ENCODE measurements at places on chromosomes 2 and 18.
A peak's percentile ranks its signal among the peaks of the same experiment; 100 is the strongest.

DNA sequence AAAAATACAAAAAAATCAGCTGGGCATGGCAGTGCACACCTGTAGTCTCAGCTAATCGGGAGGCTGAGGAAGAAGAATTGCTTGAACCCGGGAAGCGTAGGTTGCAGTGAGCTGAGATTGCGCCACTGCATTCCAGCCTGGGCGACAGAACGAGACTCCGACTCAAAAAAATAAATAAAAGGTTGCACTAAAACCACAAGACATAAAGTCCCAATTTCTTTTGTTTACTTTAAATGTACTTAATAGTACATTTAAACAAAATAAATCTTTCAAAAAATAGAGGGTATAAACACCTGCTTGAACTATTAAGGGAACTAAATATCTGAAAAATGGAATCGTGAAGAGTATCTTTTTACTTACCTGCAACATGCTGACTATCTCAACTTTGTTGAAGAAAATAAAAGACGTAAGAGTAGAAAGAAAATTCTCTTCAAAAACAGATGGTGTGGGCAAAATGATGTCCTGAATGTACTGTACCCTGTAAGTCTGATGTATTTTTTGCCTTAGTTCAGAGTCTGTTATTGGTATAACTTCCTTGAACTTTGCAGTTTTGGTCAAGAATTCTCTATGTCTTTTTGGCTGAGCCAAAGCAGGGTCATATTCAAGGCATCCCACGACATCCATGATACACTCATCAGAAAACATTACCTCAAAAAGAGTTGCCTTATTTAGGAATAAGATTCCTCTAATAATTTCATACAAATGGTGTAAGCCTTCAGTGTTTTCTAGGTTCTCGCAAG is 19.2 kb downstream of the PPP4R3B start:
- no peak for DNase-seq

GRCh38 chr2:5995832-5996231 is 303.6 kb downstream of the SOX11 start:
- no peak for DNase-seq

DNA sequence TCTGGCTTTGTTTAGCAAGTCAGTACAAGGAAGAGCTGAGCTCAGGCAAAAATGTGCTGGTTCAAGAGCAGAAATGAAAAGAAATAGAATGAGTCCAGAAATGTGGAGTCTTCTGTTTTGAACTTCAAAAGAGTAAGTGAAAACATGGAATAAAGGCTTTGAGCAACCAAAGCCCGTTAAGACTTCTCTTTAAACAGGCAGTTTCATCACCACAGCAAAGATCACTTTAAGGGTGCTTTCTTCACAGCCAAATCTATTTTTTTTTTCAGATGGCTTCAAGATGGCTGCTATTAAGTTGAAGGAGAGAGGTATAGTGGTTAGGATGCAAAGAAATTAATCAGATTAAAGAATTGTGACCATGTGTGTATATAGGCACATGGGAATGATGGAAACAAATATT is 2.0 kb upstream of the CHRNA1 start:
- no peak for DNase-seq

DNA sequence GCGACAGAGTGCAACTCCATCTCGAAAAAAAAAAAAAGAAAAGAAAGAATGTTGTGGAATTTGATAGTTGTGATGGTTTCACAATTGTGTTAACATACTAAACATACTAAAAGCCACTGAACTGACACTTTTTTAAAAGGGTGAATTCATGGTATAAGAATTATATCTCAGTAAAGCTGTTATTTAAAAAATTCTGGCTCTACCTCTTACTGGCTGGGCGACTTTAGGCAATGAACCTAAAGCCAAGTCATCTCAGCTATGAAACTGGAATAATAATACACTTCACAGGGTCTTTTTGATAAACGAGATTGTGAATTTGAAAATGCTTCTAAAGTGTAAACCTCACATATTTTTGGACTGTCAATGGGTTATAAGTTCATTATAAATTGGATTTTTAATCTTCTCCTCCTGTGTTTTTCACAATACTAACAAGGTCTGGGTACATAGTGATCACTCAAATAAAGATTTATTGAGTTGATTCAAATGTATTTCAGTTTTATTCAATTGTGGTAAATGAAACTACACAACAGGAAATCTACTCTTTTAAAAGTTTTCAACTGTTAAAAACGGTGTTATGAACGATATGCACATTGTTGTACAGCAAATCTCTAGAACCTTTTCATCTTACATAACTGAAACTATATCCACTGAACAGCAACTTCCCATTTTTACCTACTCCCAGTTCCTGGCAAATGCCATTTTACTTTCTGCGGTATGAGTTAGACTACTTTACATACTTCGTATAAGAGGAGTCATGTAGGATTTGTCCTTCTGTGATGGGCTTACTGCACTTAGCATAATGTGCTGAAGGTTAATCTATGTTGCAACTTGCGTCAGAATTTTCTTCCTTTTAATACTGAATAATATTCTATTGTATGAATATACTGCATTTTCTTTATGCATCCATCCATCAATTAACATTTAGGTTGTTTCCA is 43.0 kb upstream of the GTF2A1L start:
- DNase-seq = no peak

- no peak for DNase-seq
Measured at GRCh38 chr2:96970910-96971309, 15.5 kb downstream of the FAM178B start.

DNA sequence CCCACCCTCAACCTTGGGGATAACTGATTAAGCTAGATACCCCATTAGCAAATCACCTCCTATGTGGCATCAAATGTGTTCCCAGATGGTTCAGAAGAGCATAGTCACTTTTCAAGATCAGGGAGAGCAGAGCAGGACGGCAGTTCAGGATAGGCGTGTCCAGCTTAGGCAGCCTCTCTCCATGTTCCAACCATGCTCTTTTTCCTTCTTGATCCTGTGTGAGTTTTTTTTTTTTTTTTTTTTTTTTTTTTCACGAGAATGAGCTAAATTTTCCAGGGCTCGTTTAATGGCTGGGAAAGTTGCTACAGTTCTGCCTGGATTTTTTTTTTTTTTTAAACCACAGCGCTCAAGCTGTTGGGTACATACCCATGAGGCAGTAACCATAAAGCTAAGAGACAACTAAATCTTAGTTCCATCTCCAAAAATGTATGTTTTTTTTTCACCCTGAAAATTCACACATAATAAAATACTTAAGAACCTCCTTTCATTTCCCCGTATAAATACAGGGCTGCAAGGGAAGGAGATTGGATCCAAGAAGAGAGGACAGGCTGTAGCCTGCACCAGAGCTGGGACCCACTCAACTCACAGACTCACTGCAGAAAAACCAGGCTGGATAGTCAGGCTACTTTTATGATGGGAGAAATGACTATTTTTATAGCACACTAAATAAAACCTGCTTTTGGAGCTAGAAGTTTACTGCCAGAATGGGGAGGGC is 244.3 kb downstream of the SETBP1 start:
- DNase-seq = no peak

- no peak for DNase-seq
Measured at GRCh38 chr2:77232909-77233425, 289.2 kb downstream of the LRRTM4 start.

GRCh38 chr2:96951125-96951654 is 35.2 kb downstream of the FAM178B start:
- peak; percentile 62 for DNase-seq

DNA sequence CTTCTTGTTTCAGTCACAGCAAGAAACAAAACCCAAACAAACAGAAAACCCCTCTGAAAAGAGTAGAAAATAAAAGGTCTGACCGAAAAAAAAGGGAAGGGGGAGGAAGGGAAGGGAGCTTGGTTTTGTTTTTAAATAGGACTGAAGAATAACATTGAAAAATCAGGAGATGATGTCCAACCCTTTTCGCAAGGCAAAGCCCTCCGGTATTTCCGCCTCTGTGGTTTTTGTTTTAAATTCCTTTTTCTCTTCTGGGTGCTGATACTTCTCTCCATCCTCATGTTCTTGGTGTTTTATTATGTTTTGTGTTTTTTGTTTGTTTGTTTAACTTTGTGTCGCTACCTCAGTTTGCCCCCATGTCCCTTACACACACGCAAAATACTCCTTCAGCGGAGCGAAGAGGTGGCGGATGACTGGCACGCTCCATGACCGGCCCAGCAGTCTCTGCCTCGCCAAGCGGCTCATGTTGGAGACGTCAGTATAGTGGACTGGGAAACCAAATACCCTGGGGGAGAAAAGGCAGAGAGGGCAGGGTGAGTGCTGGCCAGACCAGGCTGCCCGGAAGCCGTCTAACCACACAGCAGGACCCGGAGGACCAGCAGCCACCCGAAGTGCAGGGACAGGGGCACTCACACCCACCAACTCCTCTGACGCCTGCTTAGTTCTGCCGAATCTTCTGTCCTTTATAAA is 65.7 kb upstream of the POMC start:
- no peak for DNase-seq

- no peak for DNase-seq
Measured at GRCh38 chr18:74226156-74226555, 65.6 kb downstream of the CYB5A start.

DNA sequence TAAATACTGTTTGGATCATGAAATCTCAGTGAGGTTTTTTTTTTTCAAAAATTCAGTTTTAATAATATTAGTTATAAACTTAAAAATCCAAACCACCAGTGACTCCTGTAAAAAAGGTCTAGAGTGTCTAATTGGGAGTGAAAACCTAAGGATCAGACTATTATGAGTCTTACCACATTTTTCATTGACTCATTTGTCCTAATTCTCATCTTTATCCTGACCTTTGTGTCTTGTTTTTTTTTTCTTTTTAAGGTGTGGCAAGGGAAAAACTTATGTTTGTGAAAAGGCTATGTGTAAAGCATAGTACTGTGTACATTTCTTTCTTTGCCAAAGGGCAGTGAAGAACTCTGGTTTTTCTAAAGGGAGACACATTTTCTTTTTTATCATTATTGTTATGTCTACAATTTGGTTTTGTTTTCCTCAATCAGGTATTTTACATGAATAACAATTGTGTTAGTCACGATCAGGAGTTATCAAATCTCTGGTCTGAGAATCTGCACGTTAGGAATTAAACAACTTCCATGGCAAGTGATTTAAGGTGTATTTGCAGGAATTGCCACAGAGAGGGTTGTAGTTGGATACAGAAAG is 52.6 kb downstream of the RHBDD1 start:
- DNase-seq = no peak

- no peak for DNase-seq
Measured at GRCh38 chr2:241680827-241681599, 5.6 kb downstream of the DTYMK start.

DNA sequence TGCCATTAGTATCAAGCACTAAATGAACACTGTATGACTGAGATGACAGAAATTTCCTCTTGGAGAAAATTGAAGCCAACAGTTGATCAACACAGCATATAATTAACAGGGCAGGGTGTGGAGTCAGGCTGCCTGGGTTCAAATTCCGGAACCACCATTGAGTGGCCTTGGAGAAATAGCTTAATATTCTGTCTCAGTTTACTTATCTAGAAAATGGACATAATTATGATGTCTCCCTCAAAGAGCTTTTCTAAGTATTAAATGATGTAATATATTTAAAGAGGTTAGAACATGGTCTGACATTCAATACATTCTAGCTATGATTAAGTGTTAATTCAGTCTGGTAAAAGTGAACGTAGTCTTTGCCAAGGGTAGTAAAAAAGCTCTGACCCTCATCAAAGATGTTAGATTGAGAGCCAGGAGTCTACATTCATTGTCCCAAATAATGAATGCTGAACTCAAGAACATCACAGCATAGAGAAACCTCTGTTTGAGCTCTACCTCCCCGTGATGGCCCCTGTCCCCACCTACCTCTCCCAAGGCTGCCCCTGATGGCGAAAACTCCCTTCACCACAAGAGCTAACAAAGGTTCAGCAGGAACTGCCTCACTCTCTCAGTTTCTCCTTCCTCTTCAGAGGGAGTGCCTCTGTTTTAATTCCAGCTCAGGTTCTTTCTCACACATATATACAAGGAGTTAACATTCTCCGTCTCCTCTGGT is 2.7 kb upstream of the VWA3B start:
- no peak for DNase-seq

- DNase-seq = no peak
Measured at GRCh38 chr2:10668402-10669012, 21.3 kb downstream of the NOL10 start.

DNA sequence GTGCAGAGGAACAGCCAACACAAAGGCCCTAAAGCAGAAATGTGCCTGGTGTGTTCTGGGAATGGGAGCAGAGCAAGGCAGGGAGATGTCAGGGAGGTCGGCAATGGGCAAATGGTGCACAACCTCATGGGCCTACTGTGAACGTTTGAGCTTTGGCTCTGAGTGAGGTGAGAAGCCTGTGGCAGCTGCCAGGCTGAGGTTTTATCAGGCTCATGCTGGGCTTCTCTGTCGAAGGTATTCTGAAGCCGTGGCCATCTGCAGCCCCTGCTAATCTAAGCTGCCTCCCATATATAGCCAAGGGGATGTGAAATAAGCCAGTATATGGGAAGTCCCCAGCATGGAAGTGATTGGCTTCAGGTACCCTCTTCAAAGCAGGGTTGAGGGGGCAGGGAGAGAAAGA is 193.3 kb downstream of the SLC4A3 start:
- DNase-seq = no peak

DNA sequence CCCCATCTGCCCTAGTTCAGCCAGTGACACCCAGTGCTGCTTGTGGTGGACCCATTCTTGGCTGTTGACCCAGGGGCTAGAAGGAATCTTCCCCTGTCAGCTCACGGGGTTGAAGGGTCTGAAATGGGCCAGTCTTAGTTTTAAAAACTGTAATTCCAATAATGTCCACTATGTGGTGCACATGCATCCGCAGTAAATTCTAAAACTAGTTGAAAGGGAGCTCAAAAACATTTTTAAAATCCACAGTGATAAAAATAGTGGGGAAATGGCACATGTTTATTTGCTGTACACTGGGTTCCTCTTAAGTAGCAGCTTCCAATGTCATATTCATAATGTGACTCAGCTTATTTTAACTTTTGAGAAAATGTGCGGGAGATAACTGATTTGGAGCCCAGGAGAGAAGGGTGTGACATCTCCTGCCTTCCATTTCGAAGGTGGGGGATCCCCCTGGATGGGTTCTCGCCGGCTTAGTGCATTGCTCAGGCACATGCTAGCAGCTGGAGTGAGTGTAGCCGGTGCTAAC is 32.8 kb downstream of the GRHL1 start:
- no peak for DNase-seq

DNA sequence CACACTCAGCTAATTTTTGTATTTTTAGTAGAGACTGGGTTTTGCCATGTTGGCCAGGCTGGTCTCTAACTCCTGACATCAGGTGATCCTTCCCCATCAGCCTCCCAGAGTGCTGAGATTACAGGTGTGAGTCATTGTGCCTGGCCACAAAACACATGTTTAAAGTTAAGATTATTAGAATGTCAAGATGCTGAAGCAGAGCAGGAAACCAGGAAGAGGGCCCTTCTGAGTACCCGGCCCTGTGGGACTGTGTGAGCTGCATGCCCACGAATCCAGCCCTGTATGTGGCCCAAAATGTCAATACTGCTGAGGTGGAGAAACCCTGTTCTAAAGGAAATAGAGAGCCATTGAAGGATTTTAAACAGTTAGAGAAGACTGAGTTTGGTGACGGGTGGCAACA is 31.0 kb upstream of the REV1 start:
- DNase-seq = no peak

DNA sequence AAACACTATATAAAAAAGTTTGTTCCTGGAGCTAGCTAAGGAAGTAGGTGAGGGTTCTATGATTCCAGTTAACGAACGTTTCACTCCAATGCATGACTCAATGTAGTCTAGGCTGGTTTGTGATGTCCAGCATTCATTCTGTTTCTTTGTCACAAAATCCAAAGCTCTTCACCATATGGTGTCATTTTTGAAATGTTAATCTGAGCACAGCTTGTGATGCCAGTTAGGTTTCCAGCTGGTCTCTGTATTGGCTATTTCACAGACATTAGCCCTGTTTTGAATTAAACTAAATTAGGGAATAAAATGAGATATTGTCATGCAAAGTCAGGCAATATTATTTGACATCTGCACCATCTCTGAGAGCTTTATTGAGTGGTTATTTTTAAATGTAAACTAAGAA is 159.4 kb downstream of the RBM43 start:
- no peak for DNase-seq
